ENCODE measurements at places on chromosomes 12 and 14.

DNA sequence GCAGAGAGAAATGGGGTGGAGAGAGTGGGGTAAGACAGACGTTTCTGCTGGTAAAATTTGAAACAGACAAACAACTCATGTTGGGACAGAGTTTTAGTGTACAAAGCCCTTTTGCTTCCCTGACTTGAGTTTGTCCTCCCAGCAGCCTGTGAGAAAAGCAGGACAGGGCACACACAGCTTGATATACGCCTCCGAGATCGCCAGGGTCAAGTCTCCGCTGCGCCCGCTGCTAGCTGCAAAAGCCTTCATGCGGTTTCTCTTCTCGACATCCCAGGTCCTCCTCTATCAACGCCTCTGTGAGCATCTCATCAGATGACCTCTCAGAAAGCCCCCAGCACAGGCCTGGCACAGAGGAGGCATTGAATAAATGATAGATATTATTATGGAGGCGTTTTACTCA, 9.4 kb upstream of the BCL11B start:
- no peak for DNase-seq

DNA sequence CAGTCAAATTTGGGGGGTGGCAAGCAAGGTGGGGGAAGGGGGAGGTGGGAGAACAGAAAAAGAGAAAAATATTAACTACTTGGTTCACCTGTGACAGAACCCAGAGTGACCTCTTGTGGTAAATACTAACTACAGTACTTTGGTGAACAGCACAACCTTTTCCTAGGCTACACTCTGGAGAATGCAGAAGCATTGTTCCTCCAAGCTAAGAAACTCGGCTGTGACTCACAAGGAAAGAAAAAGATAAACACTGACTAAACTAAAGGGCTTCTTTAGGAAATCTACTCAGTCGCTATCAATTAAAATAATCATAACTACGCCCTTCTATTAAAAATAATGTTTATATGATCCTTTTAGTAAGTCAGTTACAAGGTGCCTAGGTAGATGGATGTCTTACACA, 5.4 kb downstream of the KCNH5 start:
- peak; percentile 50 for DNase-seq

GRCh38 chr12:3389986-3390385, 101.0 kb upstream of the PRMT8 start:
- DNase-seq: no peak

DNA sequence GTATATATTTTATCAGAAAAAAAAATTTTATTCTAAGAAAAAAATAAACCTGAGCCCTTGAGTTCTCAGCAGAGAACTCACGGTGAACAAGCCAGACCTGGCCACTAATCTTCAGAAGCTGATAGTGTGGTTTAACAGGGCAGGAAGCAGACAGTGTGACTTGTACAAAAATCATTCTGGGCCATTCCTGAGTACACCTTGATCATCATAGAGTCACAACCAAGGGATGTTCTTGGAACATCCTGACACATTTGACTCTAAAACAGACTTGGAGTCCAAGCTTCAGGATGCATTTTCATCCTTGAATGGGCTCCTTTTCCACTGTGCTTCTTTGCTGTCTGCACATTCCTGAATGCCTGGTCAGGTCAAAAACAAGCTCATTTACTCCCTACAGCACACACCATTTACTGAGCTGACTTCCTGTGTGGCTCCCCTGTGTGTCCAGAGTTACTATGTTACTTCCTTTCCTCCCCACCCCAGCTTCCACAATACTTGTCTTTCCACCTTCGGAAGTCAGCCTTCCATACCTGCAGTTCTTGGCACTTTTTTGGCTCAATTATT, 112.0 kb downstream of the ANO6 start:
- DNase-seq: peak; percentile 31

- DNase-seq: peak; percentile 75
These were observed at the start of gene DACT1 for GRCh38 chr14:58637391-58638230. Gene DACT1, plus strand, starts transcription at chr14:58637962. Its CDS starts 241 bp downstream, at chr14:58638203.

Measured in brain microvascular endothelial cell (primary cell).